Glutamatergic neuron (in vitro differentiated cells): ENCODE measurements at places on chromosomes 6 and 20. TPM values are rescaled to one million over a fixed set of nuclear protein-coding genes. Genes with fewer than 3 reads are reported as not detected.

DNA sequence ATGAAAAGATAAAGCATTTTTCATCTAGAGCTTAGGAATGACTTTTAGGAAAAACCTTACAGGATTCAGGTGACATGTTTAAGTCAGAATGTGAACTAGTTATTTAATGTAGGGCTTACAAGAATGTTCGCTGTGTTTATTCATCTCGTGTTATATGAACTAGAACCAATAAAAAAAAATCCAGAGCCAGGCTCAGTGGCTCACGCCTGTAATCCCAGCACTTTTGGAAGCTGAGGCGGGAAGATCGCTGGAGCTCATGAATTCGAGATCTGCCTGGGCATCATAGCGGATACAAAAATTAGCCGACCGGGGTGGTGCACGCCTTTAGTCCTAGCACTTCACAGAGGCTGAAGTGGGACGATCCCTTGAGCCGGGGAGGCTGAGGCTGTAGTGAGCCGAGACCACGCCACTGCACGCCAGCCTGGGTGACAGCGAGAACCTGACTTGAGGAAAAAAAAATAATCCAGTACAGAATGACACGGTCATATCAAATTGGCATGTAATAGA, 46.3 kb downstream of the OR2B2 start:
- no peak for DNase-seq

GRCh38 chr6:137056121-137056880, 11.5 kb upstream of the IL20RA start:
- DNase-seq = no peak

DNA sequence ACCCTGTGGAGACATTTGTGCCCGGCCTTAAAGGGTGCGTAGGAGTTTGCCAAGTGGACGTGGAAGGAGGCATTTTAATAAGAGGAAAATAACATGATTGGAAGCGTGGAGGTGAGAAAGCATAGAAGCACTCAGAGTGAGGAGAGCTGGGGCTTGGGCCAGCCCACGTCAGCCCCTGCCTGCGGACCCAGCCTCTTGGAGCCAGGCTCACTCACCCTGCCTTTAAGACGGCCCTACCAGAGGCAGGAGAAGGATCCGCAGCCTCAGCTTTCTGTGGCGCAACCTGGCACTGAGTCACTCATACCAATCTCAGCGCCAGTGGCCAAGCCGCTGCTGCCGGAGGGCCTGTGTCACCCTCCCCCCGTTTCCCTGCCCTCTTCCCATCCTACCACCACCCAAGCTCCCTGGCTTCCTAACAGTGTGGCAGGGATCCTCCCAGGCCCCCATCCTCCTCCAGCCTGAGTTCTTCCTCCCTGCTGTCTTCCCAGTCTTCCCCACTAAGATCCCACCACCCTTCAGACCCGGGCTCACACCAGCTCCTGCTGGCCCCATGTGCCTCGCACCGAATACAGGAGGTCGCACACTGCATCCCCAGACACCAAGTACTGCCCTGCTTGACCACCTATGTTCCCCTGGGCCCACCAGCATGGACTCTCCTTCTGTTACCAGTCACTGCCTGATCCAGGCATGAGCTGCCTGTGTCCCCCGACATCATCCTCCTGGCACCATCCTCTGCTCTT, 285.2 kb downstream of the UST start:
- no peak for DNase-seq

DNA sequence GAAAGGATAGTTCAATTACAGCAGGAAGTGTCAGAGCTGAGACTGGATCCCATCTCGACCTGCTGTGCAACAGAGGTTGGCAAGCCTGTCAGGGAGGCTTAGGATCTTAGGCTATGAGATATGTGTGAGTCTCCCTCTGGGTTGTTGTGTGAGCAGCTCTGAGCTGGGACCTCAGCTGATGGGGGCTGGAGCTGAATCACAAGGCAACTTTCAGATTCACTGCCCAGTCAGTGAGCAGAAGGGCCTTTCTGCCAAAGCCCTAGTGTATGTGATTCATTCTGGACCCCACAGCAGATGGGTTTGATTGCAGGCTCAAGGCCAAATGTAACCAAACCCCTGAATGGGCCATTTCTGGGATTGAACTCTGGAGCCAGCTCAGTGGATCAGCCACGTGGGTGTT, 4.5 kb downstream of the PI3 start:
- DNase-seq = no peak

CYP21A2 gene
- 0.64 TPM for total RNA-seq

DNA sequence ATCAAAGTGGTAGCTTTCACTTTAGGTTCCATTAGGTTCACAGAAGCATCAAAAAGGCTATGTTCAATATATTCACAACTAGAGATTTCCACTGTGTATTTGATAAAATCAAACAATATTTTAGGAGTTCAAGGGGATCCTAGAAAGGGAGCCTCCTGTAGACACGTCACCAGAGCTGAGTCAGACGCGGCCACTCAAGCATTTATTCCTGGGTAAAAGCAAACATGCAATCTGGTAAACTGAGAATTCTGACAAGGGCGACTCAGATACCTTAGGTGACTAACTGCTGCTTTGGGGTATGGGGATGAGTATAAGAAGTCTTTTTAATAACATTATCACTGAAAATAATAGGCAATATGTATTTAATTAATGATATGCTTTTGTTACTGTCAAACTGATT, 118.7 kb upstream of the HMGN3 start:
- no peak for DNase-seq

DNA sequence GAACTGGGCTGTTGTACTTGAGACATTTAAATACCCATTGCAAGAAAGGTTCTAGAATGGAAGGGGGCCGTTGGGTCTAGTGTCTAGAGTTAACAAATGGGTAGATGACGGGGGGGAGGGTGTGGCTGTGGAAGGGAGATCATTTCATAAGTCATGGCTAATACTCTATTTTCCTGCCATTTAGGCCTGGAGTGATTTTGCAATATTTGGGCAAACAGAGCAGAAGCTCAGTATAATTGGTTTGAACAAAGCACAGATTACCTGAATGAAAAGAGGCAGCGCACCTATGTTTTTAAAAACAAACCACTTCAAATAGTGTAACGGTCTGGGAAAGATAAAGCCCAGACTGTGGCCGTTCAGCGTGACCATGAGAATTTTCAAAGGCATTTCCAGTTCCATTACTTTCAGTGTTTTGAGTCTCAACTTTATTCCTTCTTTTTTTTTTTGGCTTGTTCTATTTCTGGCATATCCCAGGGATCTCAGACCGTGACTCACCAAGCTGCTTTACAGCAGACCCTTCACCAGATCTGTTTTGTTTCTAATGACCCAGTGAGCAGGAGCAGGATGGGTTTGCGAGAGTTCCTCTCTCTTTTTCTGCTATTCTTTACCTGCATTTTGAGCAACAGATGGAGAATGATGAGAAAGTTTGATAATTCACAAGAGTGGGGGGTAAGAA, 73.7 kb downstream of the LYRM2 start:
- DNase-seq = no peak

TOX2 gene
- total RNA-seq = 11.0 TPM
